Stomach (tissue), 19 donors: ENCODE measurements at places on chromosomes 13 and 19. TPM values are rescaled to one million over a fixed set of nuclear protein-coding genes. Genes with fewer than 3 reads are reported as not detected.

Gene MLNR
- not detected for total RNA-seq

GRCh38 chr13:34347784-34348573 lies 530.0 kb downstream of the RFC3 start:
- peak; percentile 63 for DNase-seq

- DNase-seq: no peak
These were observed 37.9 kb downstream of the SOX1 start for GRCh38 chr13:112104881-112105234.

GRCh38 chr19:33825556-33825955 lies 28.9 kb downstream of the KCTD15 start:
- no peak for DNase-seq

DNA sequence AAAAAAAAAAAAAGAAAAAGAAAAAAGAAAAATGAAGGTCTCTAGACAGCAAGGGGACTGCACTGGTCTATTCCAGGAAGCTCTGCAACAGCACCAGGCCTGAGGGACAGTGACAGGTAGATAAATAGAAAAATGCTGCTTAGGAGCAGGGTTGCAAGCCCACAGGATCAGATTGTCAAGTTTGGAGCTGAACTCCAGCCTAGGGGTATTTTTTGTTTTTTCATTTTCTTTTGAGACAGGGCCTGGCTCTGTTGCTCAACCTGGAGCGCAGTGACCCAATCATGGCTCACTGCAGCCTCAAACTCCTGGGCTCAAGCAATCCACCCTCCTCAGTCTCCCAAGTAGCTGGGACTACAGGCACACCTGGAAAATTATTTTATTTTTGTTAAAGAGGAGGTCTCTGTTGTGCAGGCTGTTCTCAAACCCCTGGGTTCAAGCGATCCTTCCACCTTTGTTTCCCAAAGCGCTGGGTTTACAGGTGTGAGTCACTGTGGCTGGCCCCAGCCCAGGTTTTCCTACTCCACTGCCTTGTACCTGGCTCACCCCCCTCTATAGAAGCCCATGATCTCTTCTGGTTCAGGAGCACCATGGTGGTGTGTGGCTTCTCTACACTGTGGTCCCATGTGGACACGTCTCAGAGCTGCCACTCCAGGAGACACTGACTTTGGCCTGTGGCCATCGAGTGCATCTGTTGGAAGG lies 23.9 kb downstream of the POP4 start:
- DNase-seq: no peak

GRCh38 chr13:36752673-36753072 lies 66.3 kb upstream of the RFXAP start:
- no peak for DNase-seq

Gene PODNL1
- not detected for total RNA-seq

GRCh38 chr13:50494138-50494537 lies 349.4 kb downstream of the DLEU7 start:
- no peak for DNase-seq

GRCh38 chr19:32748497-32748896 lies 28.9 kb downstream of the TDRD12 start:
- no peak for DNase-seq

DNA sequence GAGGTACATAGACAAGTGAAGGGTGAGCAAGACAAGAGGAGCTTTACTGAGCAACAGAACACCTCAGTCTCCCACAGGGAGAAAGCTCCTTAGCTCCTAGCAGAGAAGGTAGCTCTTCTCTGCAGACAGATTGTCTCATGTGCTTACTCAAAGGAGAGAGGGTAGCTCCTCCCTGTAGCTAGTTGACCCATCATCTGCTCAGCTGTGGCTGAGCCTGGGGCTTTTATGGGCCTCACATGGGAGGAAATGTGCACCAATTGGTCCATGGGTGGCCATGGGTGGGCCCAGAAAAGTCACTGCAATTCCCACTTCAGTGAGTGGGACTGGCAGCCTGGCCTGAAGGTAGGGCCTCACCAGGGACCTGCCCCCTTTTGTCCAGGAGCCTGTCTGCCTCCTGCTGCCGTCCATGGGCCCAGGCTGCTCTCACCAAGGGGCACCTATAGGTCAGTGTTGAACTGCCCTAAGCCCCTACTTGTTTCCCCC lies 246.2 kb downstream of the GPC6 start:
- DNase-seq: no peak

DNA sequence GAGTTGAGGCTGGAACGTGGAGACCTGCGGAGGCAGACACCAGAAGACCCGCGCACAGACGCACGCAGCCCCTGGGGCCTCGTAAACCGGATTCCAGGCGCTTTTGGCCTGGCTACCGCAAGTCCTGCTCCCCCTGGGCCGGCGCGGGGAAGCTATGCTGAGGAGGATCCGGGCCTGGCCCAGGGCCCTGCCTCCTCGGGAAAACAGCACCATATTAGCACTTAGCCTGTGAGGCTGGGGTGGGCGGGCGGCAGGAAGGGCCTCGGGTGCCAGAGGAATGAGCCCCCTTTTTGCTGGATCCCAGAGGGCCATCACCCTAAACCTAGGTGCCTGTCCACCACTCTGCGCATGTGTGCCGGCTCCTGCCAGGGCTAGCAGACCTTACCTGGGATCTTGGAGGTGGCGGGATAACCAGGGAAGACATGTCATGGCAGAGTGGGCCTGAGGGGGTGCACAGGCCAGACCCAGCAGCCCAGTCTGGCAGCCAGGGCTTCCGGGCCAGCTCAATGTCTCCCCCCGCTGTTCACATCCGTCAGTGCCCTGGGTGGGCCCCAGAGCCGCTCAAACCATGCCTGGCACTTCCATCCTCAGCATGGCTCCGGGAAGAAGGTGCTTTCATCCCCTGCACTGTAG lies 7.3 kb downstream of the ELOF1 start:
- no peak for DNase-seq

Gene TEX29
- total RNA-seq: not detected

Gene PRR12
- total RNA-seq: 8.2 TPM

GRCh38 chr19:4305257-4305612 lies 837 bp downstream of the FSD1 start:
- no peak for DNase-seq

DNA sequence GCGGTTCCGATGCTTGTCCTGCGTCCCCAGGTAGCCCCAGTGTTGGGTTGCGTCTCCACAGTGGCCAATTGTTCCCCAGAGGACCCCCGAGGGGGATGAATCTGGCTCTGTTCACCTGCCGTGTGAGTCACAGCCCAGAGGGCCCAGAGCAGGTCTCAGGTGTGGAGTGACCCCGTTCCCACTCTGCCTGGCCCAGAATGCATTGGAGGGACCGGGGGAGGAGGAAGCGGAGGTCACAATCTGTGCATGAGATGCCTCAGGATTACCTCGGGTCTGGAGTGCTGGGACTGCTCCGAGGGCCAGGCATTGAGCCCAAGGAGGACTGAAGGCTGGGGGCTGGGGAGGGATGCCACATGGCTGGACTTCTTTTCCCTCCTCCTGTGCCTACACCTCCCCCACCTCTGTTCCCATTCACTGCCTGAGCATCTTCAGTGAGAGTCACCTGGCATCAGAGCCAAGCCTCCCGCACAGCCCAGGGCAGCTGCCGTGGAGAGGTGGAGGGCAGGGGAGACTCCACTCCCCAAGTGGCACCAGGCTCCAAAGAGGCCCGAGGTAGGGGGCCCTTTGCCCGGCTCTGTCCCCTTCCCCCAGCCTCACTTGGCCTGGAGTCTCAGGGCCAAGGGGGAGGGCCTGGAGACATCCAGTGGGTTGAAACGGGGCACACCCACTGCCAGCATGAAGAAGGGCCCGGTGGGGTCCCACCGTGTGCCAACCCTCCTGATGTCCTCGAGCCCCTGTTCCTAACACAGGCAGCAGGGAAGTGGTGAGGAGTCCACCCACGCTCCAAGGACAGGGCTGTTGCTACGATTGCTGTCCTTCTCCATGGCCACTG lies 81.1 kb downstream of the CHST8 start:
- no peak for DNase-seq

- DNase-seq: no peak
These were observed 11.0 kb upstream of the ACOD1 start for GRCh38 chr13:76937281-76937820.

Gene KLK10
- total RNA-seq: not detected

Gene ENOX1
- total RNA-seq: 2.5 TPM

DNA sequence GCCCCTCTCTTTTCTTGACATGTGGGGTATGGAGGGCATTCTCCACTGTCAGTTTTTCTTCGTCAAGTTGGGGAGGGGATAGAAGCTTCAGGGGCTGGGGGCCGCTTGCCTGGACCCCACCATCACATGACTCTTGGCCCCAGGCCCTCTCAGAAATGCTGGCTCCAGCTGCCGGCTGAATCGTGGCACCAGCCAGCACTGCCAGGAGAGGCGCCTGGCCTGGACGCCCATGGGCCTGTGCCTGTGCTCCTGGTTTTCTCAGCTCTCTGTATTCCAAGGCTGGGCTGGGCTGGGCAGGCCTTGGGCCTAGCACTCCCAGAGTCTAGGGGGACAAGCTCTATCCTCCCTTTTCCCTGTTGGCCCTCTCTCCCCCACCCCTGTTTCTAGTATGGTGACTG lies 38.6 kb downstream of the LYL1 start:
- no peak for DNase-seq

Gene MAMSTR
- not detected for total RNA-seq

Gene MISP
- 5.3 TPM for total RNA-seq

DNA sequence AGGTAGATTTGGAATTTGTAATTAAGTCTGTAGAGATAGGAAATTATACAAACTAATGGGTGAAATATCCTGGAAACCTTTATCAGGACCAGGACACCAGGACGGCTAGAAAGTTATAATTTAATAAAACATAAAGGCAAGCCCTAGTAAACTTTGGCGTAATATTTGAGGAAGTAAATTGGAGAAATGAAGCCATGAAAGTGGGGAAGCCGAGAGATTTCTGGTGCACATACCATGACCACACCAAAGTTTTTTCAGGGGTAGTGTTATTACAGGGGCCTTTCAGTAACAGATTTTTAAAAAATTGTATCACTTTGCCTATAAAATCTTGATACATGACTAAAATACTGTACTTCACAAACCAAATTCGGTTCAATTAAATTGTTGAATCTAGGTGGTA lies 54.7 kb upstream of the URAD start:
- no peak for DNase-seq

DNA sequence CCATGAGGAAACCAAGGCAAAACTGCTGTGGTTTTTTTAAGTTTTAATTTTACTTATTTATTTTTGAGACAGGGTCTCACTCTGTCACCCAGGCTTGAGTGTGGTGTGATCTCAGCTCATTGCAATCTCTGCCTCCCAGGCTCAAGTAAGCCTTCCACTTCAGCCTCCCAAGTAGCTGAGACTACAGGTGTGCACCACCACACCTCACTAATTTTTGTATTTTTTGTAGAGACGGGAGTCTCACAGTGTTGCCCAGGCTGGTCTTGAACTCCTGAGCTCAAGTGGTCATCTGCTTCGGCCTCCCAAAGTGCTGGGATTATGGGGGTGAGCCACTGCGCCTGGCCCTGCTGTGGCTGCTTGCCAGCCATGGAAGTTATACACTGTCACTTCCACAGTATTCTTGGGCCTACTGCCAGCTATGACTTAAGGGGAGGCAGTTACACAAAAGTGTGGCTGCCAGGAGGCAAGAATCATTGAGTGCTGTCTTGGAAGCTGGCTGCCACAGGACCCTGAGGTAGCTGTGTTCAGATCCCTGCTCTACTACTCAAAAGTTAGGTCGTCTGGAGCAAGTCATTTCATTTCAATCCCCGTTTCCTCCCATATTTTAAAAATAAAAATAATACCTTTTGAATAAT lies 12.7 kb downstream of the FARP1 start:
- no peak for DNase-seq

DNA sequence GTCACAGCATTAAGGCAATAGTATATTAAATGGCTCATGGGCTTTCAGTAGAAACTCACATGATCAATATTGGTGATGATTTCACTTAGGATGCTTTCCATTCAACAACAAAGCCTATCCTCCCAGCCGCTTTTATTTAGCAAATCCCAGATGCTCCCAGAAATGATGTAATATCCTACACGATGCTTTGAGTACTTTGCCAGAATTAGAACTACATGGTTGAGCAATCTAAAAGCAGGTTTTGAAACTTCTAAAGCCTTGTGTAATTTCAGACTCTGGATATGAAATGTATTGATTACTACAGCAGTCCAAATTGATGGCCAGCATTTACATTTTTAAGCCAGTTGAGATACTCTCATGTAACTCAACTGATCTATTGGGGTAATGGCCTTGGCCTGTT lies 13.6 kb downstream of the DLEU7 start:
- no peak for DNase-seq

Gene KCNC3
- not detected for total RNA-seq

DNA sequence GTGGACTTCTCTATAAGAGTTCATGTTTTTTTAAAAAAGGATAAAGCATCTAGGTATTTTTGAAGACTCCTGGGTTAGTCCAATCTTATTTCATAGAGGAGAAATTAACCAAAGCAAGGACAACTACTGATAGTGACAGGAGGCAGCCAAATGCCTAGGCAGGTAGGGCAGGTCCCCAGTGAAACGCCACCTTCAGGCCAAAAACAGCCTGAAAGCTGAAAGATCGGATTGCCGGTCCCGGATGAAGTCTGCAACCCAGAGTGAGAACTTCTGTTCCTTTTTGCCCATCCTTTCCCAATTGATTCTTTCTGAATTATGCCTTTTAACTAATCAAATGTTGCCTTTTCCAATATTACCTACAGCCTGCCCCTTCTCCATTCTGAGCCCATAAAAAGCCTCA lies 6.1 kb upstream of the GGACT start:
- peak; percentile 40 for DNase-seq

DNA sequence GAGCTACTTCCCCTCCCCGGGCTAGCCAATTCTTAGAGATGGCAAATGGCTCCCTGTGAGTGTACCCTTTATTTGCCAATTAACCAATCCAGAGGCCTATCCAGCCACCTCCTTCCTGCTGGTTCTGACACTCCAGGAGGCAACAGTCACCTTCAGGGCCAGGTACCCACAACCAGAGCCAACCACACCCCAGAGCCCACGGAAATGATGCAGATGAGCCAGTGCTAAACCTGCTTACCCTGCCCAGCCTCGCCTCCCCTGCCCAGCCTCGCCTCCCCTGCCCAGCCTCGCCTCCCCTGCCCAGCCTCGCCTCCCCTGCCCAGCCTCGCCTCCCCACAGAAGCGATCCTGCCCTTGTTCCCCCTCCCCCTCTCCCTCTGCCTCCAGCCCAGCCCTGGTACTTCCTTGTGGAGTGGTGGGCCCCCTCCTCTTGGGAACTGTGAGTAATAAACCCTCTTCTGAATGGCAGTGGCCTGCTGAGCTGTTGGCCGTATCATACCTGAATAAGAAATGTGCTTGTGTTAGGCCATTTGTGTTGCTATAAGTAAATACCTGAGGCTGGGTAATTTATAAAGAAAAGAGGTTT lies 173.8 kb upstream of the RNF113B start:
- DNase-seq: no peak

Gene SEMA6B
- total RNA-seq: 1.2 TPM
